ENCODE measurements at places on chromosomes 16 and 17. TPM values are rescaled to one million over a fixed set of nuclear protein-coding genes. Genes with fewer than 3 reads are reported as not detected.
A peak's percentile ranks its signal among the peaks of the same experiment; 100 is the strongest.

The CX3CL1 gene
- polyA plus RNA-seq = 9.7 TPM

The KRTAP3-2 gene
- polyA plus RNA-seq = not detected

The RDM1 gene
- polyA plus RNA-seq = 2.3 TPM

- H3K4me1 ChIP-seq = peaks cover 12% of the 10 kb centered on the region
- peaks cover 20% of the 10 kb centered on the region for H3K27me3 ChIP-seq
- no peak for DNase-seq
- H3K36me3 ChIP-seq = peaks cover 30% of the 10 kb centered on the region
- no peak overlapping the region for H3K27ac ChIP-seq
- H3K4me3 ChIP-seq = no peak overlapping the region
Observed at GRCh38 chr17:42547001-42547461, 5.7 kb upstream of the HSD17B1 start.

GRCh38 chr17:8248751-8249607 is at the start of gene PFAS:
PFAS (plus strand) TSS chr17:8249289; CDS start chr17:8253938, 4,649 bp downstream.
- no peaks in the 10 kb centered on the region for H3K27me3 ChIP-seq
- peaks cover 7% of the 10 kb centered on the region for H3K4me1 ChIP-seq
- H3K27ac ChIP-seq = peak within 1 kb of the TSS; percentile 98

DNA sequence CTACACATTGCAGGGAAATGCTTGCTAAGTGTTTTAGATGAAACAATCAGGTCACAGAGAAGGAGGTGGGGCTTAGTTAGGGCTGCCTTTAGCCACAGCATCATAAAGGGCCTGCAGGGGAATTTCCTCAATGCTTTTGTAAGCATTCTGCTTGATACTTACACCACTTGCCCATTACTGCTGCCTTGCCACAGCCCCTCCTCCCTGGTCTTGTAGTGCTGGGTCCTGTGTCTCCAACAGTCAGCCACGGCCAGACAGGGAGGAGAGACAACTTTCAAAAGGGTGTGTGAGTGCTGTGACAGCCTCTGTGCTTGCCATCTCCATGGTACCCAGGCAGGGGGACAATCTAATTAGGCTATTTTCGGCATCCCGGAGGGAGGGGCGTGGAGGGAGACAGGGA is 111.2 kb downstream of the SHISA9 start:
- no peaks in the 10 kb centered on the region for H3K27me3 ChIP-seq
- H3K36me3 ChIP-seq = no peaks in the 10 kb centered on the region
- DNase-seq = no peak
- H3K27ac ChIP-seq = no peak overlapping the region
- no peak overlapping the region for H3K4me3 ChIP-seq
- no peaks in the 10 kb centered on the region for H3K4me1 ChIP-seq

- no peak overlapping the region for H3K4me3 ChIP-seq
- H3K27ac ChIP-seq = no peak overlapping the region
- H3K36me3 ChIP-seq = no peaks in the 10 kb centered on the region
- DNase-seq = no peak
- no peaks in the 10 kb centered on the region for H3K4me1 ChIP-seq
- no peaks in the 10 kb centered on the region for H3K27me3 ChIP-seq
Observed at GRCh38 chr16:80047842-80048241, 447.3 kb upstream of the MAF start.

DNA sequence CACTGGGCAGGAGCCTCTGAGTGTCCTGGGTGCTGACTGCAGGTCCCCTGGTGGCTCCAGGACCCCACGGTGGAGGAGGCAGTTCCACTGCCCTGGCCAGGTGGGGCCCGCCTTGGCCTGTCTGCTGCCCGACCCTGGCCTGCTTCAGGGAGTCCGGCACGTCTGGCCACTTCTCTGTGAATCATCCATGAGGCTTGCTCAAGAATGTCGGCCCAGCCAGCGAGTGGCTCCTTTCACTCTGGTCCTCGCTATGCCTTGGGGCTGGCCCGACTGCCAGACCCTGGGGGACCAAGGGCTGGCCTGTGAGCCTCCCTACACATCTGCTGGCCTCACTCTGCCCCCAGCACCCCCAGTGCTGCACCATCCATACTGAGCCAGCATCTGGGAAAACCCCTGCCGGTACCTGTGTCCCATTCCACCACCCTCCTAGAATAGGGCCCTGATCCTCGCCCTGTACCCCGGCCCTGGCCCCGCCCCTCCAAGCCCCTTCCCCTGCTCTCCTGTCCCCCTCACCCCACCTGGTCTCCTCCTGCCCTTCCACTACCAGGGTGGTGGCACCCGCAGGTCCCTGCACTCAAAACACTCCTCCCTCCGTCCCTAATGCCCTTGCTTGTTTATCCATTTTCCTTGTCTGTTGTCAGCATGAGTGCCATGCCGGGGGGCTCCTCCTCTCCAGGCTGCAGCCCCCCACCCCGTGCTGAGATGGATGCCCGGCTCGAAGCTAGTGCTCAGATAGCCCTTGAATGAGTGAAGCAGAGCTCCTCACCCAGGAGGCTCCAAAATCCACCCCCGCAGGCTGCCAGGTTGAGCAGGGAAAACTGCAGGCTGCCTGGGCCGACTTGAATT is 35.5 kb downstream of the ADCY7 start:
- peak; percentile 79 for DNase-seq
- peak overlapping the region; percentile 13 for H3K27ac ChIP-seq
- no peaks in the 10 kb centered on the region for H3K36me3 ChIP-seq
- H3K4me3 ChIP-seq = no peak overlapping the region
- H3K27me3 ChIP-seq = no peaks in the 10 kb centered on the region

- no peaks in the 10 kb centered on the region for H3K27me3 ChIP-seq
- H3K36me3 ChIP-seq = no peaks in the 10 kb centered on the region
- DNase-seq = no peak
- H3K4me3 ChIP-seq = no peak overlapping the region
Observed at GRCh38 chr17:82435103-82435502, 15.4 kb downstream of the CYBC1 start.

GRCh38 chr17:77237232-77238008 is 96.7 kb downstream of the SEC14L1 start:
- peaks cover 31% of the 10 kb centered on the region for H3K4me1 ChIP-seq
- no peak overlapping the region for H3K27ac ChIP-seq
- no peaks in the 10 kb centered on the region for H3K36me3 ChIP-seq
- H3K27me3 ChIP-seq = no peaks in the 10 kb centered on the region
- no peak for DNase-seq
- no peak overlapping the region for H3K4me3 ChIP-seq

DNA sequence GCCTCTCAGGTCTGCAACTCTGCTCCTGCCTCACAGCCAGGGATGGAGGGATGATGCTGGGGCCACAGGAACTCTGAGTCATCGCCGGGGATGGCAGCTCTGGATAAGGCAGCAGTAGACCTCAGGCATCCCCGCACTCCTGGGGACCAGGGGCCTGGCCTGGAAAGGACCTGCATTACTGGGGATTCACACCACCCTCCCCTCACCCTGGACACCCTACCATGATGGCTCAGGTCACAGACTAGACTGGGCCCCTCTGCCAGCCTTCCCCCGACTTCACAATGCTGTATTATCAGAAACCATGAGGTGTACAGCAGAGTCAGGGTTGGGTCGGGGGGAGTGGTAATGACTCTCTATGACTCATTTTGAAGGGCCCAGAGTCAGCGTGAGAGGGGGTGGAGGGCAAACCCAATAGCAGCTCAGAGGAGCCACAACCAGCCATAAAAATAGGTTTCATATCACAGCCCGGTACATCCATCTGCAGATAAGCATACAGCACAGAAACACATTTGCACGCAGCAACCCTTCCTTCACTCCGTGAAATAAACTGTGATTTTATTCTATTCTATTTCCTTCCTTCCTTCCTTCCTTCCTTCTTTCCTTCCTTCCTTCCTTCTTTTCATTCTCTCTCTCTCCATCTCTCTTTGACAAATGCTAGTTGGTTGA is 28.8 kb downstream of the DYNLRB2 start:
- no peaks in the 10 kb centered on the region for H3K36me3 ChIP-seq
- no peak for DNase-seq
- H3K27me3 ChIP-seq = no peaks in the 10 kb centered on the region
- H3K27ac ChIP-seq = no peak overlapping the region
- H3K4me3 ChIP-seq = no peak overlapping the region
- no peaks in the 10 kb centered on the region for H3K4me1 ChIP-seq

Measured in left lung (tissue), 14 donors.